ENCODE measurements at places on chromosomes 11 and 22.

- DNase-seq: peak; percentile 61
These were observed 144.6 kb downstream of the ATG16L2 start for GRCh38 chr11:72958791-72959190.

GRCh38 chr22:40635043-40635939 is 1.2 kb downstream of the MRTFA start:
- peak; percentile 79 for DNase-seq

- no peak for DNase-seq
These were observed 12.8 kb downstream of the DGCR2 start for GRCh38 chr22:19109198-19110063.

GRCh38 chr11:11035331-11035730 is 177.5 kb upstream of the ZBED5 start:
- peak; percentile 68 for DNase-seq

DNA sequence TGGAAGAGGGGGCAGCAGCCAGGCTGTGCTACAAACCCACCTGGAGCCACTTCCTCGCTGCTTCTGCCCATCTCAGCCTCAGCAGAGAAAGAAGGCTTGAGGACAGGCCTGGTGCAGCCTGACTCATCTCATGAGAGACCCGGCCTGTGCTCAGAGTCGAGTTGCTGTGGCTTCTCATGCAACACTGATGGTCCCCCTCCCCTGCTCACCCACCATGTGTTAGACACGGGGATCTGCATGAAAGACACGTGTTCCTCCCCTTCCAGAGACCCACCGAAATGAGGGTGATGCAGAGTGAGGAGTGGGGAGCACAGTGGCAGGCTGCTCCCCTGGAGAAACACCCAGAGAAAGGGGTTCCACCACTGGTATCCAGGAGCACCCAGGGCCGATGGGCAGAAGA is 15.0 kb downstream of the RTN4R start:
- DNase-seq: no peak

DNA sequence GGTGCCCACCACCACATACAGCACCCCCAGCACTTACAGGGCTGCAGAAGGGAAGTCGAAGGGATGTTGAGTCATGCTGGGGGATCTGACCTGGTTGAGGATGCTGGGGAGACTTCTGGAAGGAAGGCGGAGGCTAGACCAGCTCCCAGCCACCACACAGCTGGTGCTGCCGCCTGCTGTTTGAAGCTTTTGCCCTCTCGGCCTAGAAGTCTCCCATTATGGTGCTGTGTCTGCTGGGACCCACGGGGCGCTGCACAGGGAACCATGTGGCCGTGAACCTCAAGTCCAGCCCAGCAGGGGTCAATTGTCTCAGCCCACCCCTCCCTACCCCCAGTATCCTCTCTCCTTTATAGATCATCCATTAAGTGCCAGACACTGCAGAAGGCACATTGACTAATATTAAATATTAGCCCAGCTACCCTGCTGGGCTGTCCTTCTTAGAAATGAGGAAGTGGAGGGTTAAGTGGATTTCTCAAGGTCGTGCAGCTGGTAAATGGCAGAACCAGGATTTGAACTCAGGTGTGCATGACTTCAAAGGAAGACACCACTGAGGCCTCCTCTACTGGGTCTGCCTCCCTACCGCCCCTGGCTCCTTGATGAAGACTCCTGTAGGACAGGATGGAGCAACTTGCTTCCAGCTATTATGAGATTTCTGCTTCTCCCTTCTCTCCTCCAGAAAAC is 49.7 kb downstream of the CYTH4 start:
- DNase-seq: no peak

GRCh38 chr11:45470794-45471167 is 184.6 kb upstream of the SYT13 start:
- DNase-seq: no peak

DNA sequence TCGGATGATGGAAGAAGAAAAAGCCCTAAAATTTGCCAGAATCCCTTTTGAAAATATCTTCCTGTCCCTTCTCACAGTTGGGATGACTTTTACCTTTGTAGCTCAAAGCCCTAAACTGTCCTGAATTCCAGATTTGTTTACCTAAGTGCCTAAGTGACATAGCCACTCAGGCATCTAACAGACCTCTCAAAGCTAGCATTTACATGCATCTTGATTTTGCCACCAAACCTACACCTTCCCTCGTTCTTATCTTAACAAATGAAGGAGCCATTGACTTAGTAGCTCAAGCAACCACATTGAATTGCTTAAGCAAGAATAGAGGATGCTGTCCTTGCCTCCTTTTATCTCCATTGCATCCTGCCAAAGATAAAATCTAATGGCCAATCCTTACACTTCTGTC is 198.4 kb upstream of the NTM start:
- DNase-seq: no peak

GRCh38 chr22:46180370-46181137 is 30.2 kb downstream of the PPARA start:
- DNase-seq: no peak

DNA sequence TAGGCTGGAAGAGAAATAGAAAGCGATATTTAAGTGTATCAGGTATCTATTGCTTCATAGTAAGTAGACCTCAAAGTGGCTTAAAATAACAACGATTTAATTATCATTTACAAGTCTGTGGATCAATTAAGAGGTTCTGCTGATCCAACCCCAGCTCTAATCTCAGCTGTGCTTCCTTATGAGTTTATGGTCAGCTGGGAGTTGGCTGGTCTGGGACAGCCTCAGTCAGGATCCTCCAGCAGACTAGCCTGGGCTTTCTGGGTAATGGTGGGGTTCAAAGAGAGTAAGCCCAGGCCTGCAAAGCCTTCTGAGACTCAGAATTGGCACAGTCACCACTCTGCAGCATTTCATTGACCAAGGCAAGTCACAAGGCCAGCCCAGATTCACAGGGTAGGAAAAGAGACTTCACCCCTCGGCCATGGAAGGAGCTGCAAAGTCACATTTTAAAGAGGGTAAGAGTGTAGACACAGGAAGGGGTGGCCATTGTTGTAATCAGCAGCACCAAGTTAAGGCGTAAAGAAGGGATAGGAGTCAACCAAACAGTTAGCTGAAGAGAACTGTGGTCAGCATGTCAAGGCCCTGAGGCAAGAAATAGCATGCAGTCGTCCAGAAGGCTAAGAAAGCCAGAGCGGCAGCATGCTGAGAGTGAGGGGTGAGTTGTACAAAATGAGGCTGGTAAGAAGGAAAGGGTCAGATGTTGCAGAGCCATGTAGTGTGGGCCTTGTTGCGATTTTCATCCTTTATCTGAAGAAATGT is 168.2 kb downstream of the ETS1 start:
- DNase-seq: no peak

GRCh38 chr11:125073616-125074483 is 10.7 kb downstream of the SLC37A2 start:
- no peak for DNase-seq

DNA sequence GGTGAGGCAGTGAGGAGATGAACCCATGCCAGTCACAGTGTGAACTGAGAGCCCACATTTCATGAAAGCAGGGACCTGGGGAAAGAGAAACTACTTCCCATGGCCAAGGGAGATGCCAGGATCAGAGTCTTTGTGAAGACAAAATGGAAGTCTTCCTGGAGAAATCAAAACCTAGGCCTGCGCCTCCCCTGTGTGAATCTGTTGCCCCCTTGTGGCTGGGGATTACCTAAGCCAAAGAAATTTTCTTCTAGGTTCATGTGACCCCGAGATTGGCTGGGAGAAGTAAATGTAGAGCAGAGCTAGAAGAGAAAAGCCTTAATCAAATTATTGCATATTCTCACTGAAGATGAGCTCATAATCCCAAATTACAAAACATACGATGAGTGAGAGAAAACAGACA is 1075.3 kb downstream of the TBC1D22A start:
- peak; percentile 30 for DNase-seq

GRCh38 chr22:22750335-22751042 is 106.1 kb downstream of the GGTLC2 start:
- no peak for DNase-seq

DNA sequence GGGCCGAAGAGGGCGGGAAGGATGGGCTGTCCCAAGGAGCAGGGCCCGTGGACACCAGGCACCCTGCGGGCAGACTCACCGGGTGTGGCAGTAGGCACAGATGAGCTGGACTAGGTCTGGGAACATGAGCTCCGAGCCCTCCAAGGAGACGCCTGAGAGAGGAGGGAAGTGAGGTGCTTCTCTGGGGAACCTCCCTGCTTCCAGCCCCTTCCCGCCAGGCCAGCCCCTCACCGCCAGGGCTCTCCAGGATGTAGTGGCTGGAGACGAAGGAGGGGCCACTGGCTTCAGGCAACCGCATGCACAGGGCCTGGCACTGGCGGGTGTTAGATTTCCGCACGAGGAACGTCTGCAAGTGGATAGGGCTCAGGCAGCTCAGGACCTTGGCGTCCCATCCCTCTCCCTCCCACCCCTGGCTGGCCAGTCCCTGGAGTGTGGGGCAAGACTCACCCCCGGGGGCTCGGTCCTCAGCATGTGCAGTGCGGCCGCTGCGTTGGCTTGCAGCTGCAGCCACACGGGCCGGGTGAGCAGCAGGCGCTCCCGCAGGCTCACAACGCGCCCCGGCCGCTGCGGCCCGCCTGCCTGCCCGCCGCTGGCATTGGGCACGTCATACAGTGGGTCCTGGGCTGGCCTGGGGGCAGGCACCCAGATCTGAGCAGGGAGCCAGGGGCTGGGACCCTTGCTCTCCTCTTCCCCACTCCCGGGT is 552 bp downstream of the RIN1 start:
- peak; percentile 69 for DNase-seq

- no peak for DNase-seq
These were observed 31.4 kb downstream of the PLAAT5 start for GRCh38 chr11:63459586-63459985.

GRCh38 chr22:17077255-17077654 is 7.5 kb upstream of the IL17RA start:
- DNase-seq: peak; percentile 79

DNA sequence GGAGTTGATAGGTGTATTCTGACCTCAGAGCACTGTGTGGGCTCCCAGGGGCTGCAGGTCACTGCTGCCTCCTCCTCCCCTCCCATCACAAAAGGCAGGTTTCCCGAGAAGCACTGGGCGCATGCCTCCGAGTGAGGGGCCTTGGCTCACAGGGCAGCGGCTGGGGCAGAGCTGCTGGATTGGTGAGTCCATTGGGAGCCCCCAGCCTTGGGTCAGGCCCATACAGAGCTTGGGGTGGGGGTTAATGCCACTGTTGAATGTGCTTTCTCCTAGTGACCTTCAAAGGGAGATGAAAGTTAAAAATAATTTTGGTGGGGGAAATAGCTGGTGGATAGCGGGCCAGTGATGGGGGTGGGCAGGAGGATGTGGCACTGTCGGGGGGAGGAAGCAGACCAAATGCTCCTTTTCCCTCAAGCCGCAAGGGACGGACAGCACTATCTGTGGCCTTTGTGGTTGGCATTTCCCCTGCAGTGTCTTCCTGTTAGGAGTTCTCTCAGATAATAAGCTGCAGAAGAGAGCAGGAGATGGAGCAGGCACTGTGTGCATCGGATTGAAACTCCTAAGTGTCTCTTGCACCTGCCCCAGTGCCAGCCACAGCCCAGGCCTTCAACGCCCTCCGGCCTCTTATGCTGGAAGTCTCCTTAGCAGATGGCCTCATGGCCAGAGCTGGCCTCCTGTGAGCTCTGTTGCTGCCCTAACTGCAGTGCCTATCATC is 3.2 kb downstream of the TUBA8 start:
- DNase-seq: no peak

- no peak for DNase-seq
These were observed 909 bp upstream of the ZNRD2 start for GRCh38 chr11:65569164-65569972.

- DNase-seq: peak; percentile 23
These were observed 13.8 kb upstream of the TEF start for GRCh38 chr22:41367680-41368542.

GRCh38 chr11:107224836-107225235 is 206.6 kb upstream of the GUCY1A2 start:
- no peak for DNase-seq

- DNase-seq: no peak
These were observed 31.4 kb downstream of the LIMK2 start for GRCh38 chr22:31243339-31244045.

- DNase-seq: no peak
These were observed 18.1 kb upstream of the DKK3 start for GRCh38 chr11:12026331-12027211.

- DNase-seq: no peak
These were observed 72.9 kb downstream of the TNRC6B start for GRCh38 chr22:40250608-40251007.

- no peak for DNase-seq
These were observed 2.4 kb upstream of the SLCO2B1 start for GRCh38 chr11:75148436-75148983.

- peak; percentile 22 for DNase-seq
These were observed 7.7 kb downstream of the SLC37A2 start for GRCh38 chr11:125070699-125071254.

- no peak for DNase-seq
These were observed 3.2 kb downstream of the ATM start for GRCh38 chr11:108226036-108226435.

GRCh38 chr22:21823740-21824444 is 43.6 kb downstream of the MAPK1 start:
- peak; percentile 61 for DNase-seq

DNA sequence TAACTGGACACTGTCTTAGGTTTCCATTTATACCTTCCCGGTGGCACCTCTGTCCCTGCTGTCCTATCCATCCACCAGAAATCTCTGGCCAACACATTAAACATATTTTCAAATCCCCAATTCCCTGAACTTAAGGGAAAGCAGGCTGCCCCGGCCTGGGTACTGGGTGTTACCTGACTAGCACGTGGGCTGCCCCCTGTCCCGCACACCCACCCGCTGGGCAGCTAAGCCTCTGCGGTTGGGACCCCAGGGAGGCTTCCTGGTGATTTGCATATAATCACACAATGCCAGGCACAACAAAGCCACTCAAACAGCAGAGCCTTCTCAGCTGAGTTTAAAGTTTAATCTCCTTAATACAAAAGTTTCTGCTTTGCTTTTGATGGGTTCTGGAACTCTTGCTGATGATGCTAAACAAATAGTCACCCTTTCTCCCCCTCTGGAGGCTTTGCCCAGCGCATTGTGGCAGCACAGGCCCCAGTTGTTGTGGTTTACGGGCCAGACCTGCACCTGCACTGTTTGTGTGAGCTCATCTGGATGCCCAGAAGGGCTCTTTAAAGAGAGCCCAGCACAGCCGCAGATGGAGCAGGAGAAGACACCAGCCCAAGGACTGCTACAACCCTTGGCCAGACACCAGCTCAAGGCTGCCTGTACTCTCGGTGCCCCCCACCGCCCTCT is 59.9 kb upstream of the POU2AF1 start:
- no peak for DNase-seq

- no peak for DNase-seq
These were observed 13.0 kb downstream of the ACO2 start for GRCh38 chr22:41481925-41482318.

DNA sequence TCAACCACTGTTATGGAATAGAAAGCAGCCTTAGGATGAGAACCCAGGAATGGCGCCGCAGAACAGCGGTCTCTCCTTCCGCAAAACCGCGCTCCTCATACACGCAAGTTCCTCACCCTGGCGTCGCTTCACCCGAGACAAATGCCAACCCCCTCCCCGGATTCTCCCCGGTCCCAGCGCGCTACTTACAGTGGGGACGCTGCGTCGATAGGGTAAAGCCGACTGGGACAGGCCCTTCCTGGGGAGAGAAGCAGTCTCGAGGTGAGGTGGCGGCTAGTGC is 287 bp downstream of the RPS13 start:
- no peak for DNase-seq
